Epithelial cell of proximal tubule (primary cell): ENCODE measurements at places on chromosomes 2 and 18.
A peak's percentile ranks its signal among the peaks of the same experiment; 100 is the strongest.

DNA sequence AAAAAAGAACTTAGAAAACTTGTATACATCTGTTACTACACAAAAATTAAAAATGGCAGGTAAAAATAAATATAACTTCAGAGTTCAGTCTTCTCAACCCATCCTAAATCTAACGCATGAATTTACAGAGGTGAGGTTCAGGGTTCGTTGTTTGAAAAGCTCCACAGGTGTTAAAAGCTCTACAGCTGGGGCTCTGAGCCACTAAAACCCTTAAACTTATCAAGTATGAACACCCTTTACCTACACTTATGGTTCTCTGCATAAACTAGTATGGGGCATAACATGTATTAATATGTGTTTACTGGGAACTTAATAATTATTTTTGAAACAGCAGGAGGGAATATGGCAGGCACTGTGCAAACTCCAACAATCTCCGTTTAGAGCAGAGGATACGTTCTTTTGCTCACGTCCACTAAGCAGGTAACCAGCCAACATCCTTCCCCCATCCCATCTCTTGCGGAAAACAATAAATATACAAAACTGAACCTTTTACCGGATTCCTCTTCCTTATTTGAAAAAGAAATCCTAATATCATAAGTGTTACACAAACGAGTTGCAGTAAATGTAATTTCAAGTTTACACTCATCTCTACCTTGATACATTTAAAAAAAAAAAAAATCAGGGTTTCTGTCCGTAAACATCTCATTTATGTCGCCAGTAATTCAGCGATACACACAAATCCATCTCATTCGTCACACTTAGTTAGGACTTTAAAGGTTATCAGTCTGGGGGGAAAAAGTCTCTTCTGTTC, 1.3 kb downstream of the PIAS2 start:
- DNase-seq, result no peak

DNA sequence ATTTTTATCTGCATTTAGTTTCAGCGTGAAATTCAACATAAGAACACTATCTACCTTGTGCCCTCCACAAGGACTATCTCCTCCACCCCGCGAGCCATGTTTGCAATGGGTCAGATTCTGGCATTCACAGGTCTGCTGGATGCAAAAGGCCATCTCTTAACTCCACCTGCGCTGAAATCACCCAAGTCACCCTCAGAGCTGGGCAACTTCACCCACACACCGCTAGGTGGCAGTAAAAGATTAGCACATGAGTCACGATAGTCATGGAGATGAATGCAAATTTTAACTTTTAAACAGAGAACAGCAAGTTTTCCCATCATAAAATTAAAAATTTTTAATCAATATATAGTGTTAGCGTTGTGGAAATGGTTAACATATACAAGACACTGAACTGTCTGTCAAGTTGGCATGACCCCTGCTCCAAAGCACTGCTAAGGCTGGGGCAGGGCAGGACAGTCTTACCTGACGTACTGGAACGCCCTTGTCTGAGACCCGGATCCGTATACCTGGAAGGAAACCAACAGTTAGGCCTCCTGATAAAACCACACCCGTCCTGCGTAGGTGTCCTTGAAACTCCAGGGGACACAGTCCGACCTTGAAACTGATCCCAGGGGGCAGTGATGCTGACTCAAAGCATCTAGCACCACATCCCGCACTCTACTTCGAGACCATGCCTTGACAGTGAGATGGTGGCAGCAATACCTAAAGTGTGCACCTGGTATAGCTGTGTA, 89.6 kb downstream of the UXS1 start:
- DNase-seq, result no peak

DNA sequence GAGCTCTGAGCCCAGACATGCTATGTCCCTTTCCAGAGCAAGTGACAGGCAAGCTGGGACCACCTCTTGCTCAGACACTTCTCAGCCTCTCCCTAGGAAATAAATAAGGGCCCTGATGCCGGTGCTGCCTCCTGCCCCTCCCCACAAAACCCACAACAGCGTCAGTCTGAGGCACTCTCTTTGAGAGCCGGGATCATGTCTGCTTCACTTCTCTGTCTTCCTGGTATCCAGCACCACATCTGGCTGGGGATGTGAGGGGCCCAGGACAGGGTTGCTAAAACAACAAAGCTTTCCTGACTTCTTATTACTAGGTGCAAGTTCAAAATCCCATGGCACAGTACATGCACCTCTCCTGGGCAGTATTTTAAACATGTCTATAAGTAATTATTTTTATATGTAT, 103.9 kb upstream of the GLI2 start:
- no peak for DNase-seq

- DNase-seq, result no peak
Measured at GRCh38 chr2:97706708-97707345, 6.5 kb upstream of the ZAP70 start.

GRCh38 chr2:234500394-234501006, 3.6 kb upstream of the ARL4C start:
- DNase-seq, result peak; percentile 31
